ENCODE measurements at places on chromosomes 6 and 20.

DNA sequence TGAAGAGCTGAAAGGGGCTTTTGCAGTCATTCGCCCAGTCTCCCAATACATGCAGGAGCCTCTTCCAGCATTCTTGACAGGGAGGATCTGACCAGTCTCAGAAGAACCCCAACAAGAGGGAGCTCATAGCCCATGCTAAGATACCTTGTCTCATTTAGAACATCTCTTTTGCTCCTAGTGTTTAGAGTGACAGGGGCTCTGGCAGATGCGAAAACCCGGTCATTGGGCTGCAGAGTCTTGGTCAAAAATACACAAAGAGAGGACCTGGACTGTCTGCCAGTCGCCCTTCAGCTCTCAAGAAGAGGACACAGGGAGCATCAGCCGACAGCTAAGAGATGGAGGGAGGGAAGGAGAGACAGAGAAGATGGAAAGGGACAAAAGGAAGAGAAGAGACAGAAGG, 700 bp downstream of the GUCA1B start:
- no peak for DNase-seq

GRCh38 chr20:12764053-12764452, 244.7 kb upstream of the SPTLC3 start:
- no peak for DNase-seq

DNA sequence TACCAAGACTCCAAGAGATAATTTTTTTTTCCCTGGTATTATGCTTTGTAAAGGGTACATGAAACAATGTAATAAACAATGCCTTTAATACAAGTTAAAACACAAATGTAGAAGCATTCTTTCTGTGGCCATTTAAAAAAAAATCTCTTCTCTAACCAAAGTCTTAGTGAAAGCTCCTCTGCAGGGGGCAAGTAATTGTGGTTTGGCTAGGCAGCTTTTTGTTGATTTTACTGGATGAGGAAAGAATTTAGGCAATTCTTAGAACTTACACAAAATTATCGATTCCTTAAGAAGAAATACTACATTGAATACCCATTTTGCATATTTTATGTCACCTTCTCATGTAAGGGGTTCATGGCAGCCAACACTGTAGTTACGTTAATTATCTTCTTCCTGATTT, 12.4 kb downstream of the TFB1M start:
- DNase-seq = no peak

GRCh38 chr6:83518816-83519480, 6.6 kb downstream of the PRSS35 start:
- no peak for DNase-seq

DNA sequence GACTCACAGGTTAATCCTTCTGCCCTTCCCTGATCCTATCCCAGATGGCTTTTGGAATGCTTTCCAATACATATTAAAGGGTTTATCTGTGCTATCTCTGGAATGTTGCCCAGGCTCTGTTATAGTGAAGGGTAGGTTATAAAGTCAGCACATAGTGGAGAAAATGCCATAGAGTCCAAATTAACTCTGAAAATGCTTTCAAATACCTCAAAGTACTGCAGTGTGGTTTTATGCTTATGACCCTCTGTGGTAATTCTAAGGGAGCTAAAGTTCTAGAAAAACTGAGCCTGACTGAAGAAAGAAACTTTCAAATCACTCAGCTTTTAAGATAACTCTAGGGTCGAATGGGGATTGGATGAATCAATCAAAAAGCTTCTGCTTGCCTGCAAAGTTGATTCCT, 159.8 kb downstream of the PLCB1 start:
- DNase-seq = no peak

- DNase-seq = no peak
Observed at GRCh38 chr6:29976253-29976587, 33.9 kb downstream of the HLA-A start.

DNA sequence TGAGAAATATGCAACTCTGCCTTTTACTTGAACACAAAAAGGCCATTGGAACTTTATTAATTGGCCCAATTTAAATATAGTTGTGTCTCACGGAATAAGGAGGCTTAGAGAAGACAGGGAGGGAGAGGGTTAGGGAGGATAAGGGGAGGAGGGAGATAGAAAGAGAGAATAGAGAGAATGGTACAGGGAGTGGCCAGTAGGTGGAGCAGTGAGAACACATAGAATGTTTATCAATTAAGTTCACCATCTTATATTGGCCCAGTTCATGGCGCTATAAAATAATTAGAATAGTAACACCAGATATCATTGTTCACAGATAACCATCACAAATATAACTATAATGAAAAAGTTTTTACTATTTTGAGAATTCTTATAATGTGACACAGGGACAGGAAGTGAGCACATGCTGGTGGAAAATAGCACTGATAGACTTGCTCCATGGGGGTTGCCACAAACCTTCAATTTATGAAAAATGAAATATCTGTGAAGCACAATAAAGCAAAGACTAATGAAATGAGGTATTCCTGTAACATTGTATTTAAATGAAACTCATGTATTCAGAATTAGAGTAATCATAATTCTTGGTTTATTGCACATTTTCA, 374.1 kb upstream of the MANEA start:
- DNase-seq = peak; percentile 11

GRCh38 chr6:6656287-6656686, 67.8 kb downstream of the LY86 start:
- no peak for DNase-seq

- DNase-seq = no peak
Observed at GRCh38 chr6:125985522-125985921, 818 bp upstream of the TRMT11 start.

GRCh38 chr6:38459291-38459690, 180.4 kb downstream of the BTBD9 start:
- DNase-seq = no peak

DNA sequence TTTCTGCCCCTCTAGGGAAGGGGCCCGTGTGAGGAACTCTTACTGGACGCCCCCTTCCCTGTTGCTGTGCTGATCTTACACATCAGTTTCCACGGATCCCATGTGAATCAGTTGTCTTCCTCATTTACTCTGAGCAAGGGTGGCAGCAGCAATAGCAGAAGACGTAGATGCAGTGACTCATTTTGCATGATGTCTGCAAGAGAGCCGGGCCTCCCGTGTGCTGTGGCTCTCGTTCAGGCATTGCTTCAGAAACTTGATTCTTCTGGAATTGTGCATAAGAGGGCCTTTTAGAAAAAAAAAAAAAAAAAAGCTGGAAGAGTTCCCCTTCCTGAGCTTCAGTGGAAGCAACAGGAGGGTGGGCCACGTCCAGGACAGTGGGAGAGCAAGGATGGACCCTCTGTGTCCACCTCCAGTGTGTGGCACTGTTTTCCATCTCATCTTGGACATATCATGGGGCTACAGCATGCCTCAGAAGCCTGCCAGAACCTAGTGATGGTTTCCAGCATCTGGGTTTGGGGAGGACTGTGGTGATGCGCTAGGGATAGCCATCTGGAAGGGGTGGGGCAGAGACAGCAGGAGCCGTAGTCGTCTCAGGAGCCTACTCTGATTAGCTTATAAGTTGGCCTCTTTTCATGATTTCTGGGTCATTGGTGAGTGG, 62.1 kb downstream of the FOXO3 start:
- no peak for DNase-seq

GRCh38 chr6:1494671-1495070, 105.3 kb downstream of the FOXF2 start:
- DNase-seq = no peak

DNA sequence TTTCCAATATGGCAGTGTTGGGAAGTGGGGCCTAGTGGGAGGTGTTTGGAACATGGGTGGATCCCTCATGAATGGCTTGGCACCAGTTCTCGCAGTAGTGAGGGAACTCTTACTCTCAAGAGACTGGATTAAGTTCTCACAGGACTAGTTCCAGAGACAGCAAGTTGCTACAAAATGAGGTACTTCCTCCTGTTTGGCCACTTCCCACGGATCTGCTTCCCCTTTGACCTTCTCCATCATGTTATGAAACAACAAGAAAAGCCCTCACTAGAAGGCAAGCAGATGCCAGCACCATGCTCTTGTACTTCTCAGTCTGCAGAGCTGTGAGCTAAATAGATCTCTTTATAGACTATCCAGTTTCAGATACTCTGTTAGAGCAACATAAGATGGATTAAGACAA, 3.1 kb downstream of the RSPH3 start:
- DNase-seq = no peak

GRCh38 chr20:8540466-8540865, 408.4 kb downstream of the PLCB1 start:
- DNase-seq = no peak

- DNase-seq = no peak
Observed at GRCh38 chr20:62888910-62889309, 27.3 kb upstream of the TCFL5 start.
